ENCODE measurements at places on chromosomes 4 and X.

GRCh38 chr4:108168160-108168670 is 517 bp downstream of the LEF1 start:
- DNase-seq, result no peak

DNA sequence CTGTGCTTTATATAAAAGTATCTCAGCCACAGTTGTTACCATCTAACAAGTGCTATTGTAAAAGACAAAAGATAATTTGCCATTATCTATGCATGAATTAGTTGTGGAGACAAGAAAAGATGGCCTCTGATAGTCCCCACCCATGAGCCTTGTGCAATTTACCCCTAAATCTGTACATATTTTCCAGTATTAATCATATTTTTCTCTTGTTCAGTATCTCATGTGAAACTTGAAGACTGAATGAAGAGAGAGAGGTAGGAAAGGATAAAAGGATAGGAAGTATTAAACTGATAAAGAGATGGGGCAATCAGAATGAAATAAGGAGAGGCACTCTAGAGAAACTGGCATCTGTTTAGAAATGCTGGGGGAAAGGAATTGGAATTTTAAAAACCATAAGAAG is 3.7 kb downstream of the MYOZ2 start:
- DNase-seq, result no peak

DNA sequence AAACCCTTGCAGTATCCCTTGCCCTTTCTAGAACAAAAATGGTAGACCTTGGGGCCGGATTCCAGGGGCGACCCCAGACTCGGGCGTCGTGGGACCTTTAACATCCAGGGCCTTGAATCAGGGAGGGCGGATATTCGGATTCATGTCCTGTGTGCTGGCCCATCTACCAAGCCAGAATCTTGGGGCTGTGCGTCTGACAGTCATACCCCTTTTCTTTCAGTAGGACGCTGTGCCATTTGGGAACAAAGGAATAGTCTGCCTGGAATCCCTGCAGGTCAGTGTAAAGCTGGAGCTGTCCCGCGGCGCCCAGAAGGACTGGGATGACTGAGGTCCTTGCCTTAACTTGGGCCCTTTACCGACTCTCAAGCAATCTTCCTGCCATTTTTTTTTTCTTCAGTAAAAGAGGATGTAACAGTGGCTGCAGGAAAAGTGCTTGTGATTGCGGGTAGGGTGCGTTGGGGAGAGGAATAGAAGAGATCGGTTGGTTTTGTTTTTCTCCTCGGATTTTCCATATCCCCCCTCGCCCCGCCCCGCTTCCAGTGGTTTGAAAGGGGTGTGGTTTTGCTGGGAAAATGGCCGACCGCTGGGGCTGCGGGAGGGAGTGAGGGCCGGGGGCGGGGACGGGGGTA is 518 bp downstream of the ARMCX1 start:
- no peak for DNase-seq

- DNase-seq, result no peak
Observed at GRCh38 chrX:66677430-66677829, 38.6 kb upstream of the EDA2R start.

DNA sequence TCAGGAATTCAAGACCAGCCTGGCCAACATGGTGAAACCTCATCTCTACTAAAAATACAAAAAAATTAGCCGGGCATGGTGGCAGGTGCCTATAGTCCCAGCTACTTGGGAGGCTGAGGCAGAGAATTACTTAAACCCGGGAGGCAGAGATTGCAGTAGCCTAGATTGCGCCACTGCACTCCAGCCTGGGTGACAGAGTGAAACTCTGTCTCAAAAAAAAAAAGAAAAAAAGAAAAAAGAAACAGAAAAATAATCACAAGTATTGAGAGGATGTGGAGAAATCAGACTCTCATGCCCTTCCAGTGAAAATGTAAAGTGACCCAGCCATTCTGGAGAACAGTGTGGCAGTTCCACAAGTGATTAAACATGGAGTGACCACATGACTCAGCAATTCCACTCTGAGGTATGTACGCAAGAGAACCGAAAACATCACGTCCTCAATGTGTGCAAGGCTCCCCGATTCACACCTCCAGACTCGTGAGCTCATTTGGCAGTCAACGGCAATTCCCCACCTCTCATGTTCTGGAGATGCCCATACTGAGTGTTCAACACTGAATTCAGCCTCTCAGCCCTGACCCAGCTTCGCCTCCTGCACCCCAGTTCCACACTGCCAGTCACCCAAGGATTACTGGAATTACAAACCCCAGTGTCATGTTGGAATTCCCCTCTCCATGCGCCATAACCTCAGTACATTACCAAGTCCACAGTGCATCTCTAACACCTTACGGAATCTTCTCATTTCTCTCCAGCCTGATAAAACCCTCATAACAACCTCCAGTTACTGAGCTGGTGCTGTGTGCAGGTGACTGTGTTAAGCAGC is 21.1 kb downstream of the ACOX3 start:
- DNase-seq, result peak; percentile 82

- DNase-seq, result no peak
Observed at GRCh38 chr4:95867919-95868318, 28.0 kb downstream of the PDHA2 start.

DNA sequence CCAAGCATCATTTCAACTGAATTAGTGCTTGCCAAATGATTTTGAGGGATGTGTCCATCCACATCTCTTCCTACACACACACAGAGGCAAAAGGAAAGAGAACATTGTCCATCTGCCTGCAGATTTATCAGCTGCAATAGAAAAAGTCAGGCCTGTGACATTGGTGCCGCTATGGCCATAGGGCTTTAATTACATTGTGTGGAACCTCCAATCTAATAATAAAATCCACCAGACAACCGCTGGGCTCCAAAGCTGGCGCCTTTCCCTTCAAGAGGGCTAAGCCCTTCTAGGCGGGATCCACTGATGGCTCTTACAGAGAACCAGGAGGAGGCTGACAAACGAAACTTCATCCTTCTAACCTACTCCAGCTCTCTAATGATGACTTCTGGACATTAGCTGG is 60.6 kb downstream of the PHOX2B start:
- no peak for DNase-seq

DNA sequence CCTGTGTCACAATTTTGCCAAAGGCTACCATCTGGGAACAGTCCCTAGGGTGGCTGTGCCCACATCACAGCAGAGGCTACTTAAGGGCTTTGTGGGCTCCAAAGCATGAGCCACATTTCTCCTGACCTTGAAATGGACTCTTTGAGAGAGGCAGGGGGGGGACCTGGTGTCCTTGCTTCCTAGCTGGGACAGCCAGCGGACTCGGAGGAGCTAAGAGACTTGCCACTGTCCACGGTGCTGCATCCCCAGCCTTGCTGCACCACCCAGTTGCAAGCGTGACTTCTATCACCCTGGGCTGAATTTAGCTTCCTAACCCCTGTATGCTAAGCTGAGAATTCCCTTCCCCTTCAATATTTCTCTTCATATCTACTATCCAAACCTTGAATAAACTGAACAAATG is 99.0 kb downstream of the PHKA2 start:
- DNase-seq, result no peak

GRCh38 chrX:104662694-104663093 is 96.7 kb downstream of the IL1RAPL2 start:
- no peak for DNase-seq

GRCh38 chr4:187491286-187491685 is 504.3 kb upstream of the ZFP42 start:
- no peak for DNase-seq

- DNase-seq, result no peak
Observed at GRCh38 chr4:77990456-77990855, 66.7 kb upstream of the FRAS1 start.

- DNase-seq, result no peak
Observed at GRCh38 chr4:5568931-5569330, 139.4 kb downstream of the EVC2 start.

- peak; percentile 49 for DNase-seq
Observed at GRCh38 chrX:49272421-49272820, 2.8 kb downstream of the PPP1R3F start.

- DNase-seq, result no peak
Observed at GRCh38 chrX:30812326-30812725, 76.7 kb downstream of the TAB3 start.

GRCh38 chrX:65300104-65300809 is 234.3 kb downstream of the LAS1L start:
- no peak for DNase-seq

DNA sequence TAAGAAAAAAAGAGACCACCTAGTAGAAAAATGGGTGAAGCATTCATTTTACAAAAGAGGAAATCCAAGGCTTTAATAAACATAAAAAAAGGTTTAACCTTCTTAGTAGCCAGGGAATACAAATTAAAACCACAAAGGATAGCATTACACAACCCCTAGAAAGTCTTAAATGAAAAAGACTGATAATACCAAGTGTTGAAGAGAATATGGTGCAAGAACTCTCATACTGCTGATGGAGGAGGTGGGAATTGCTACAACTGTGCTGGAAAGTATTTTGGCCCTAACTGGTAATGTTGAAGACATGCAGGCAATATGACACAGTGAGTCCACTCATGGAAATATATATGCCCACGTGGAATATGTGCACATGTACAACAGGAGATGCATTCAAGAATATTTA is 22.5 kb downstream of the ZNF41 start:
- no peak for DNase-seq

DNA sequence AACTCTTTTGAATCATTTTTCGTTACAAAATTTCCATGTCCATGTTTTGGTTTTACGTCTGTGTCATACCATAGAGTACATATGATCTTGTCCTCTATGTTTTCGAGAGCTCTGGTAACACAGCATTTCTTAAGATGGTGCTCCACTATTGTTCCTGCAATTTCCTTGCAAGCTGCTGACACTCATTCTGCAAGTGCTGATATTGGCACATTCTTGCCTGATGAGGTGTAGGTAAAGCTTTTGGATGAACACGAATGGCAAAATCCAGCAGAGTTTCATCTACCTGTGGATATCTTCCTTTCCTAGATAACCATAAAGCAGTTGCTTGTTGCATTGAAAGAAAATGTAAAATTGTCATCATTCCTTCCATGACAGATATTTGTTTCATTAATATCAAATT is 41.3 kb downstream of the MAGEB17 start:
- no peak for DNase-seq

- DNase-seq, result no peak
Observed at GRCh38 chr4:97412331-97412730, 730.9 kb downstream of the STPG2 start.

DNA sequence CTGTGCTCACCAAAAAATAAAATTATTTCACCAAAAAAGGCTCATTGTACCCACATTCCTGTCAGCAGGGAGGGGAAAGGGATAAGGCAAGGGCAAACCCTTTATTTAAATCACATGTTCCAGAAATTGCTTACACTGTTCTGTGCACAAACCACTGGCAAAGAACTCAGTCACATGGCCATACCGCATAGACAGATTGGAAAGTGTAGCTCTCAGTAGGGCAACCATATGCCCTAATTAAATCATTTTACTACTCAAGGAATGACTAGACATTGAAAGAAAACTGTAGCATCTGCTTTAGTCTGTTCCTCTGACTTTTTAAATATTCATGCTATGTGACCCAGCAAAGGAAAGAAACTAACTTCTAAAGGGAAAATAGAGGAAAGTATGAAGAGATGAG is 119.2 kb upstream of the FAM241A start:
- DNase-seq, result no peak

DNA sequence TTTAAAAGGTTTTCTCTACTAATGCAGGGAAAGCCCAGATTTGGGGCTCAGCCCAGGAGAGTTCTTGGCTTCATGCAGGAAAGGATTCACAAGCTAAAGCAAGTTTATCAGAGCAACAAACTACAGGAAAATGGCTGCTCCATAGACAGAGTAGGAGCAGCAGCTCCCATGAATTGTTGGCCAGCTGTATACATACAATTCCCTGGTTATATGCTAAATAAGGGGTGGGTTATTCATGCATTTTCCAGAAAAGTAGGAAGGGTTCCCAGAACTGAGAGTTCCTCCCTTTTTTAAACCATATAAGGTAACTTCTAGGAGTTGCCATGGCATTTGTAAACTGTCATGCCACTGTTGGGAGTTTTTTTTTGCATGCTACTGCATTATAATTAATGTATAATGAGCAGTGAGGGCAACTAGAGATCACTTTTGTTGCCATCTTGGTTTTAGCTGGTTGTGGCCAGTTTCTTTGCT is 2.6 kb downstream of the C4orf33 start:
- DNase-seq, result no peak

DNA sequence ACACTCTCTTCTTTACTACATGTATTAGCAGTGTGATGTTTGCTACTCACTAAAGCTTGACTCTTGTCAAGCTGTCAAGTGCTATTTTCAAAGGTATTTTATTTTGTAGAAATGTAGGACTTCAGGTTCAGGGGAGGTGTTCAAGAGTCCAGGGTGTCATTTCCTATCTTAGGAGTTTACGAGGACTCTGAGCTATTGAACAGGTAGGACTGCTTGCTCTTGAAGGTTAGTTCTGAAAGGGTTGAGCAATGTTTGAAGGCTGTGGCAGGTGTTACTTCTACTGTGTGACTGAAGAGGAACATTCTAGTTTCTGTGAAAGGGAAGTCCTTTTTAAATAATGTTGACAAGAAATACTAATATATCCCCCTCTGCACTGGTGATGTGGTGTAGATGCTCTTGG is 1151.2 kb downstream of the PDHA2 start:
- no peak for DNase-seq

DNA sequence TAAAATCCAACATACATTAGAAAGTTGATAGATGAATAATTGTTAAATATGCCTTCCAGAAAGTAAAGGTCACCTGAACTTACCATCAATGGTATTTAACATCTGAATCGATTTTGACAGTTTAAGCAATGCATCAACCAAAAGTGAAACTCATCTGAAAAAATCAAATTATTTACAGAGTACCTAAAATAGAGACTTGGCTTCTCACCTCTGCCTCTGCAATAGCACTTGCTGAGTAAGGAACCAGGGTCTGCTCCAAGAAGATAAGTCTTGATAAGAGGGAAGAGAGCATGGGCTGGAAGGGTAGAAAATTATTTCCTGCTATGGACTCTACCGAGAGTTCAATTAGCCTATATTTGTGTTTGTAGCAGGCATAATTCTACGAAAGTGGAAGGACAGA is 868.3 kb downstream of the STIM2 start:
- no peak for DNase-seq

GRCh38 chr4:64940698-64941097 is 531.4 kb upstream of the TECRL start:
- no peak for DNase-seq

DNA sequence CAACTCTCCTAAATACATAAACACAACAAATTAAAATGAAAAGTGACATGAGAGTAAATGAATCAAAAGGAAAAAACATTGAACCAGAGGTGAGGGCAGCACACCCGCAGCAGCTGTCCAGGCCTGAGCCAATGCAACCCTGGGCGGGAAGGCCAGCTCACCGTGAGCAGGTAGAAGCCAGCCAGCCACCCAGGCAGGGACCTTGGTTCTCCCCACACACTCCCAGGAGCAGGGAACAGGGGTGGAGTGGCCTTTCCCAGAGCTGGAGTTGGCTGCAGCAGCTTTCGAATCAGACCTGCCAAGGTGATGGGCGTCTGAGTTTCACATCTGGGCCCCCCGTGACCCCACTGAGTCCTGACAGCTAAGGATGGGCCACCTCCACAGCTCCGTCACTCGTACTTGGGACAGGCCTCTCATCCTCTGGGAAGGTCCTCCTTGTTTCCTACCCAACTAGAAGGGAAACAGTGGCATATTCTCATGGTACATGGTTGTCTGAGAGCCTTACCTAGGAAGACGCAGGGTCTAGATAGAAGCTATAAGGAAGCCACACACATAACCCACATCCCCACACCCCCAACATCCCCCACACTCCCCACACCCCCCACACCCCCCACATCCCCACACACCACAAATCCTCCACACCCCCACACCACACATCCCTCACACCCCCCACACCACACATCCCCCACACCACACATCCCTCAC is 172.2 kb downstream of the DCLK2 start:
- DNase-seq, result no peak
